ENCODE measurements at places on chromosomes 16 and 17.

- no peak for DNase-seq
These were observed 22.0 kb downstream of the SALL1 start for GRCh38 chr16:51129105-51129504.

- DNase-seq: no peak
These were observed 121.2 kb downstream of the ASIC2 start for GRCh38 chr17:33171931-33172330.

DNA sequence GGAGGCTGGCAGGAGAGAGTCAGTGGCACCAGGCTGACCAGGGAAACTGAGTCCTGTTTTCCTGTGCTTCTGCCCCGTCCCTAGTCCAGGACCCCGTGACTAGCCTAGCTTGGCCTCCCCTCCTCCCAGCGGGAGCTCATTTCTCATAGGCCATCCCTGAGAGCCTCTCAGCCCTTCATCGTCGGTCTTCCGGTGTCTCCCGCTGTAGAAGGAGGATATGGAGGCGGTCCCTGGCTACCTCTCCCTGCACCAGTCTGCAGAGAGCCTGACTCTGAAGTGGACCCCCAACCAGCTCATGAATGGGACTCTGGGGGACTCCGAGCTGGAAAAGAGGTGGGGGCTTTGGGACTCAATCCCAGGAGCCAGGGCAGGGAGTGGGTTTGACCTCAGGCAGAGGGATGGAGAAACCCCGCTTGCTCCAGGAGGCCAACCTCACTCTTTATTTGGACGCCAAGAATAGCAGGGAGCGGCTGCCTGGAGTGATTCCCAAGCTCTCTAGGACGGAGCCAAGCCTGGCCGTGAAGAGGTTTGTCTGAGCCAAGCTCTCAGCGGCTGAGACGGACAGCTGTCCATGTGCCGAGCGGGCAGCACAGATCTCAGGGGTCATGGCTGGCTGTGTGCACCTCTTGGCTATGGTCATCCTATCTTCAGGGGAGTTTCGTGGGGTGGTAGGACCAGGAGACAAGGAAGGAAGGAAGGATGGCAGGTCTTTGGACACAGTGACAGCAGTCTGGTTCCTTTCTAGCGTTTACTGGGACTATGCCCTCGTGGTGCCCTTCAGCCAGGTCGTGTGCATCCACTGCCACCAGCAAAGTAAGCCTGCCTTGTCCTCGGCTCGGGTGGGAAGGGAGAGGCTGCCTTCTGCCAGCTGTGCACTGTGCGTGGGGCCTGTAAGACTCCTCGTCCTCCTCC lies 26.8 kb downstream of the SGSM2 start:
- DNase-seq: no peak

DNA sequence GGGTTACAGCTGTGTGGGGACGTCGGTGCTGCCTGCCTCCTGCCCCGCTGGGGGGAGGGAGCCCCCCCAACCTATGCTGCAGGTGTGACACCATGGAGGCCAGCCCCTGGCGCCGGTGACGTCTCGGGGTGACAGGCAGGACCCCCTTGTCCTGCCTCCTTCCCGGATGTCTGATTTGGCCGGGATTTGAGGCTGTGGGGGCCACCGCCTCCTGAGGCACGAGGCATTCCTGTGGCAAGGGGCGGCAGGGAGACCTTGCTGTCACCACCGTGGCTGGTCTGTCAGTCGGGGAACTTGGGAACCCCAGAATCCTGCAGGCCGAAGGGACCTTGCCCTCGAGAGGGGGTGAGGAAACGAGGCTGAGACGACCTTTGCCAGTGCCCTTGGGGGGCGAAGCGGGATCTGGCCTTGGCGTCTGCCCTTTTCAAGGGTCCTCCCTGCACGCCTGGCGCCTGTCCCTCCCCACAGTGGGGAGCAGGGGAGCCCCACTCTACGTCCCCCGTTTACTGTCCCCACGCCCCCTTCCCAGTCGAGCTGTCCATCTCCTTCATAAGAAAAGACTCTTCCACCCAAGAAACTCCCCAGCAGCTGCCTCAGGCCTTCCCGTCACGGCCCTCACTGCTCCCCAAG lies 74.4 kb downstream of the METRNL start:
- no peak for DNase-seq

DNA sequence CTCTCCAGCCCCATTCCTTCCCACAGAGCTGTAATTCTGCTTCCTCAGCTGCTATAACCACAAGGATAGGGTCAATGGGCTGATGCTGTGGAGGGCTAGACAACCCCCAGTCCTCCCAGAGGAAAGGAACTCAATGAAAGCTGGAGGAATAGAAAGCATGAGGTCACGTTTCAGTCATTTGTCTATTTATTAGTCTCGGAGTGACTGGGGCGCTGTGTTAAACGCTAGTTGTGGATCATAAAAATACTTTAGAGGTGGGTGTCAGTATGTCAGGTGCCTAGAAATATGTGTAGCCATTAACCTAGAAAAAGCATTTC lies 787 bp upstream of the CCL3L1 start:
- DNase-seq: no peak

DNA sequence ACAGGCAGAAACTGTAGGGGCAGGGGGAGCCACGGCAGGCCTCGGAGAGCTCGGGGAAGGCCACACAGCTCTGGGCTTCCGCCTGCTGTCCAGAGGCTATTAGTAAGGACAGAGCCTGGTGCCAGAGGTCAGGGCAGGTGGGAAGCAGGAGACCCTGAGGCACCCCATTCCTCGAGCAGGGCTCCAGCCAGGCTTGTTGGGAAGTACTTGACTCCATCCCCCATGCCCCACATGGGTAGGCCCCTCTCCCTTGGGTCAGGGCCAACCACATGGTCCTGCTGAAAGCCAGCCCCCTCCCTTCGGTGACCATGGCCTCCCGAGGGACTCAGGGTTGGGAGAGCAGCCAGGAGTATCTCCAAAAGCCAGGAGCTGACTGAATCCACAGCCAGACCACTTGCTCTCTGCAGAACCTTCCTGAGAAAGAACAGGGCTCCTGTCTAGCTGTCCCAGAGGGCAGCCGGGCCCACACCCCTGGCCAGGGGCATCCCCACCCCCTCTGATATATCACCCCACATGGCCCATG lies 17.4 kb upstream of the MPRIP start:
- no peak for DNase-seq

GRCh38 chr16:27756206-27756970 lies 206.4 kb downstream of the KATNIP start:
- no peak for DNase-seq

- no peak for DNase-seq
These were observed 10.3 kb upstream of the NOL11 start for GRCh38 chr17:67707442-67707841.

GRCh38 chr16:69865701-69866100 lies 85.4 kb upstream of the CLEC18A start:
- DNase-seq: no peak

- DNase-seq: no peak
These were observed 68.6 kb downstream of the TMEM100 start for GRCh38 chr17:55654022-55654421.

DNA sequence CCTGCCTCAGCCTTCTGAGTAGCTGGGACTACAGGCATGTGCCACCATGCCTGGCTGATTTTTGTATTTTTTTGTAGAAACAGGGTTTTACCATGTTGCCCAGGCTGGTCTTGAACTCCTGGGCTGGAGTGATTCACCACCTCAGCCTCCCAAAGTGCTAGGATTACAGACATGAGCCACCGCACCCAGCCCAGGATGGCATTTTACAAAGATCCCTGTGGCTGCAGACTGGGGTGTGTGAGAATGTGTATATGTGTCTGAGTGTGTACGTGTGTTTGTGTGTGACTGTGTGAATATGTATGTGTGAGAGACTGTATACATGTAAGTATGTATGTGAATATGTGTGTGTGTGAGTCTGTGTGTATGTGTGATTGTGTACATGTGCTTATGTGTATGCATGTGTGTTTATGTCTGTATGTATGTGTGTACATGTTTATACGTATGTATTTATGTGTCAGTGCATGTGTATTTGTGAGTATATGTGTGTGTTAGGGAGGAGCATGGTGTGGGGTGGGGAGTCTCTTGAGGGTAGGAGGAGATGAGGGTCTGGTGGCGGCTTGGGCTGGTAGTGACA lies 17.0 kb downstream of the RPTOR start:
- no peak for DNase-seq

- no peak for DNase-seq
These were observed 39.7 kb downstream of the ABCC6 start for GRCh38 chr16:16183562-16183961.

DNA sequence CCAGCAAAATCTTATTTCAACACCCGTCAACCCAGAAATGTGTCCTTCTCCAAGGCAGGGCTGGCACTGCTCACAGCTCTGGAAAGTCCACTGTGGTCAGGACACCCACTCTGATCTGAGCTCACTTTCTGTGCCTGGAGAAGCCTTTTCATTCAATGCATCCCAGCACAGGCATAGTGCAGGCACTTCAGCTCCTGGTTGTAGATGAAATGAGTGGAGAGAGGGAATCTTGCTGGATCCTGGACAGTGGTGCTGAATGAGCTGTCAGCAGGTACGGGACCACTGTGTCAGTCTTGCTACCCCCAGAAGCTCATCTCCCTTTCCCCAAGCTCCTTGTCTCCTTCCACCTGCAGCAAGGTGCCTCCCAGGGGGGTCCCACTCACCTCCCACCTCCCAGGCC lies 86.1 kb upstream of the SALL1 start:
- no peak for DNase-seq

- no peak for DNase-seq
These were observed 3.9 kb downstream of the HS3ST3A1 start for GRCh38 chr17:13597723-13598347.

- no peak for DNase-seq
These were observed 234.7 kb upstream of the GSE1 start for GRCh38 chr16:85378145-85379040.

- no peak for DNase-seq
These were observed 65.3 kb upstream of the CRHR1 start for GRCh38 chr17:45718791-45719190.

- no peak for DNase-seq
These were observed 670 bp upstream of the CTF1 start for GRCh38 chr16:30895627-30896260.

- no peak for DNase-seq
These were observed 8.9 kb downstream of the UBTF start for GRCh38 chr17:44210342-44211192.

DNA sequence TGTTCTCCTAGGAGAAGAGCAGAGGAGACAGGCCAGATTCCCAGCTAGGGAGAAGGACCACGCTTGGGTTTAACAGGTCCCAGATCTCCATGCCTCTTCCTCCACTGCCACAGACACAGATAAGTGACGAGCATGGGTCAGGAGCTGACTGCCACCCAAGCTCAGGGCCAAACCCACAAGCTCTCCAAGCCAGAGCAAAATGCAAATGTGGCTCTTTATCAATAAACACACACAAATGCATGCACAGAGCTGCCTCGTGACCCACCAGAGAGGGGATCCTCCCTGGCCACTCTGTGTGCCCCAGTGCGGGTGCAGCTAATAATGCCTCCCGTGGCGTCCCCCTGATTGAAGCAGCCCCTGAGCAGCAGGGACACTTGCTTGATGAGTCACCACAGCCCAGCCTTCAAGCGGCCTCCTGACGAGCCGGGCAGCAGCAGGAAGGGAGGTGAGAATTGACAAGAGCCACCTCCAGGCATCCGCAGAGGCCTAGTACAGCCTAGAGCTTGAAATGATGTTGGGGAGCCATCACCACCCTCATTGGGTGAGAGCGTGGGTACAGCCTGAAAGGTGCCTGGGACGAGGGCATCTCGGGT lies 143.9 kb downstream of the CCDC182 start:
- no peak for DNase-seq

GRCh38 chr17:31261601-31262000 lies 35.4 kb downstream of the OMG start:
- DNase-seq: no peak

GRCh38 chr16:68548947-68549346 lies 9.9 kb downstream of the ZFP90 start:
- DNase-seq: no peak

DNA sequence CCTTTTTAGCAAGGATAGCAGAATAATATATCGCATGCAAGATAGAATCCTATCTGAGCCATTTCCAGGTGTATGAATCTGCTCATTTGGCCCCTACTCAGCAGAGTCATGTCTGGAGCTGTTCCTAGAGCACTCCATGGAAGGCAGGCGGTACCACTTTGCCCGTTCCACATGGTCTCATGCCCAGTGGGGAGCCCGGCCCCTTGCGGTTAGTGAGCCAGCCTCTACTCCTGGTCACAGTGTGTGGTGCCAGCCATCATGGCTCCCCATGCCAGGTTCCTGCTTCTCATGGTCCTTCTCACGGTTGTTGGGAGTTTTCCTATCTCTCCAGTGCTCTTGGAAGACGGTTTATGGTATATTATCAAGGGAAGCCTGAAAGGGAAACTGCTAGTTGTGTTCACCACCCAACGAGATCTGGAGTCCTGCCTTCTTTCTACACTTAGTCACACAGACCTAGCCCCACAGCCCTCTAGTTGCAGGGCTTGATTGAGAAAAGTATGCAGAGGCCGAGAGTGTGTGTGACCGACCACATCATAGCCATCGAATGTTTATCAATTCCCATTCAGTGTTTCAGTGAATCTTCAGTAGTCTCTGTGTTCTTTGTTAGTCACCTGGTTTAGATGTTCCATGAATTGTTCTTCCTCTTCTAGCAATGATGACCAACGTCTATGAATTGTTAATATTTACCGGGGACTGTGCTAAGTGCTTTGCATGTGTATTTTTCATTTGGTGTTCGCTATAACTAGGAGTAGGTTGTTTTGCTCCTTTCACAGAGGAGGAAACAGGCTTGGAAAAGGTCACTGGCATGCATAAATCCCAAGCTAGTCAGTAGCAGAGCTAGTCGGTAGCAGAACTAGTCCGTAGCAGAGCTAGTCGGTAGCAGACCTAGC lies 9.6 kb downstream of the JPT2 start:
- DNase-seq: no peak

DNA sequence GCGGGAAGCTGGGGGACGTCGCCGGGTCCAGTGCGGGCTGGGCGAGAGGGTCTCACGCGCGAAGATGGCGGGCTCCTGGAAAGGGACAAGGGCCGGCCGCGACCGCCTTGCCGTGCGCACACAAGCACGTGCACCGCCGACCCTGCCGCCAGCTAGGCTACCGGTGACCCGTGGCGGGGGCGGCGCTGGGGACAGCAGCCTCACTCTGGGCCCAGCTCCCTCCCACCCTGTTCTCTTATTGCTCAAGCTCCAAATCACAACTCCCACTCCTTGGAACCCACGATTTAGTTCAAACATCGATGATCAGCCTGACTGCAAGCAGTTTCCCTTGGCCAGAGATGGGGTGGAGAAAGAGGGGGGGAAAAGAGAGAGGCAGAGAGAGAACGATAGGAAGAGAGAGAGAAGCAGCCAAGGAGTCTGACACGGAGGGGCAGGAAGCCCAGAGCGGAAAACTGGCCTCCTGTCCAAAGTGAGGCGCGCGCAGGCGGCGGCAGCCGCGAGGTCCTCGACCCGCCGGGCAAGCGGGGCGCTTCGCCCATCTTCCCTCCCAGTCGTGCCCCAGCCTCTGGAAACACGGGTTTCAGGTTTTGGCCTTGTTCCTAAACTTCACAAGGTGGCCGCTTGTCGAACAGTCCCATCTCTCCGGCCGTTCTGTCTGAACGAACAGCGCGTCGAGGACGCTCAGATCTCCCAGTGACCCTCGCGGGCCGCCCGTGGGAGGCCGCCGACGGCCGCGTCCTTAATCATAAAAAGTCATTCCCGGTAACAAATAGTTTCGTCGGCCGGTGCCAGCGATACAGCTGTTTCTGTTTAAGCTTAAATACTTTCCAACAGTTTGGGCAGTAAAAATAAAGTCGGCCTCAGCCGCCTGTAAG lies 1.7 kb upstream of the CBX8 start:
- no peak for DNase-seq

- no peak for DNase-seq
These were observed 10.3 kb downstream of the NDUFAF8 start for GRCh38 chr17:81249223-81250040.
